ENCODE measurements at places on chromosomes 5 and 9.

DNA sequence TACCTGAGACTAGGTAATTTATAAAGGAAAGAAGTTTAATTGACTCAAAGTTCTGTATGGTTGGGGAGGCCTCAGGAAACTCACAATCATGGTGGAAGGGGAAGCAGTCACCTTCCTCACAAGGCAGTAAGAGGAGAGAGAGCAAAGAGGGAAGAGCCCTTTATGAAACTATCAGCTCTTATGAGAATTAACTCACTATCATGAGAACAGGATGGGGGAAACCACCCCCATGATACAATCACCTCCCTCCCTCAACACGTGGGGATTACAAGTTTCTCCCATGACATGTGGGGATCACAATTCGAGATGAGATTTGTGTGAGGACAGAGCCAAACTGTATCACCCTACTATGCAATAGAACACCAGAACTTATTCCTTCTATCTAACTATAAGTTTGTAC, 27.9 kb downstream of the CD274 start:
- DNase-seq = no peak

- DNase-seq = no peak
These were observed 71.1 kb upstream of the SLC44A1 start for GRCh38 chr9:105173306-105173705.

DNA sequence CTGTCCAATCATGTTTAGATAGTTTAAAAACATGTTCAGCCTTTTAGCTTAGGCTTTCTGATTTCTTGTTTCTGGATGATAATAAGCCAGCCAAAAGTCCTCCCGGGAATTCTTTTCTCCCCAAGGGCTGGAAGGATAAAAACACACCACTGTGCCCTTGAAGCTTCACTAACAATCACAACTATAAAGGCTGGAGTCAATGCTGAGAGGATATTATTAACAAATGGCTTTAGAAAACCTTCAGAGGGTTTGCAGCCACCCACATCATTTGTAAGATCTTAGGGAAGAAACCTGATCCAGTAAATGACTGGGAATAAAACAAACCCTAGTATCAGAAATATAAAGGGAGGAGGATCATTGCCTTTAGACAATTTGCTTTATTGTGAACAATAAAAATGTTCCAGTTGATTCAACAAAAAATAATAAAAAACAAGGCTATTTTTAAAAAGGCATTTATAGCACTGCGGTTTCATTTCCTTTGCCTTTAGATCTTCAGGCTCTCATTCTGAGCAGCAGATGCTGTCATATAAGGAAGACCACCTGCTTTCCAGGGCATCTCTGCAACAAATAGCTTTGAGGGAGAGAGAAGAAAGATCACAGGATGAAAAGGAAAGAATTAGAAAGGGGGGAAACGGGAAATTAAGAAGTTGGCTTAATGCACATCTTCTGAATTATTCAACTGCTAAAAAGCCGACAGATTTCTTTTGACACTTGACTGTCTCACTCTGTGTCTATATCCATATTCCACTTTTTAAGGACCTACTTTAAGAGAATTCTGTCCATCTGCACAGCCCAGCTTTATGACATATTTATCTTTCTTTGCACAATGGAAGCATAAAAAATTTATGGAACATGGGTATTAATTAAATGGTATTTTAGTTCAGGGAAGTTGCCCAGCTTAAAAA, 277.2 kb upstream of the SLC24A2 start:
- DNase-seq = no peak

DNA sequence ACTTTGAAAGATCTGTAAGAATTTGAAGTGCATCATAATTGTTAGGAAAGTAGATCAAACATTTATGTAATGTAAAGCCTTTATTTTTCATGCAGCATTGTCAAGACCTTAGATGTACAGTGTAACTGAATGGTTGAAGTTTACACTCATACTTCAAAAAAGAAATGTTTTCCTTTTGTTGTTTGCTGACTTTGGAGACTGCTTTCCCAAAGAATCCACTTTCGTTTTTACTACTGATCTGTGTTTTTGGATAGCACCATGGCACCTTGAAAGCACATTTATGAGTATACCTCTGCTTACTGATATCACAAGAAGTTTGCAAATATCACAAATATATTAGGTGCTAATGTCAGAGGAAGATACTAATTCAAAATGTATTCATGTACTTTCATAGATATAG, 50.0 kb downstream of the PIP5K1B start:
- no peak for DNase-seq
